ENCODE measurements at places on chromosomes 2 and 18. TPM values are rescaled to one million over a fixed set of nuclear protein-coding genes. Genes with fewer than 3 reads are reported as not detected.

- no peaks in the 10 kb centered on the region for H3K36me3 ChIP-seq
- no peak for DNase-seq
- H3K4me3 ChIP-seq = no peak overlapping the region
- H3K27ac ChIP-seq = no peak overlapping the region
Observed at GRCh38 chr2:98177986-98178385, 91.0 kb downstream of the VWA3B start.

- no peak overlapping the region for H3K4me3 ChIP-seq
- no peak for DNase-seq
- no peaks in the 10 kb centered on the region for H3K4me1 ChIP-seq
- no peaks in the 10 kb centered on the region for H3K36me3 ChIP-seq
Observed at GRCh38 chr2:222049946-222050345, 248.9 kb downstream of the PAX3 start.

The CARF gene
- 3.9 TPM for total RNA-seq

The CCDC102B gene
- 3.8 TPM for total RNA-seq

DNA sequence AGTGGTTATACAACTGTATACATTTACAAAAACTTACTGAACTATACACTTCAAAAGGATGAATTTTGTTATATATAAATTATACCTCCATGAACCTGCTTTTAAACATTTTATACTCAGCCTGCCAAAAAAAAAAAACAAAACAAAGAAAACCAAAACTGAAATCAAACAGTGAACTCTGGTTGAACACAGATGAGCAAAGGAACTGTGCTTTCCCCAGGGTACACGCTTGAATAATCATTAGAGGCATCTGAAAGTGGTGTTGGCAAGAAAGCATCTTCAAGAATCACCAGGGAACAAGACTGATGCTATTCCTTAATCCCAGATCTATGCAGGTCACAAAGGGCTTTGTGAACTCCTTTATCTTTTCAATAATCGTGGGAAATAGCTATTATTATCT is 77.0 kb upstream of the LYPD1 start:
- H3K4me1 ChIP-seq = no peaks in the 10 kb centered on the region
- H3K4me3 ChIP-seq = no peak overlapping the region

The CAPN13 gene
- total RNA-seq = 5.8 TPM

DNA sequence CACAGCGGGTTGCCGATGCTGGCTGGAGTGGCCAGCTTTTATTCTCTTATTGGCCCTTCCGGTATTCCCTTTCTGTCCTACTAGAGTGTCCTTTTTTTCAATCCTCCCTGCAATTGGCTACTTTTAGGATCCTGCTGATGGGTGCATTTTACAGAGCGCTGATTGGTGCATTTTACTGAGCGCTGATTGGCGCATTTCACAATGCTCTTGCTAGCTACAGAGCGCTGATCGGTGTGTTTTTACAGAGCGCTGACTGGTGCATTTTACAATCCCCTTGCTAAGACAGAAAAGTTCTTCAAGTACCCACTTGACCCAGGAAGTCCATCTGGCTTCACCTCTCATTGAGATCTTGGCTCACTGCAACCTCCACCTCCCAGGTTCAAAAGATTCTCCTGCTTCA is 44.4 kb upstream of the SPRED2 start:
- H3K27ac ChIP-seq = no peak overlapping the region
- H3K4me1 ChIP-seq = no peaks in the 10 kb centered on the region
- no peak overlapping the region for H3K4me3 ChIP-seq
- H3K27me3 ChIP-seq = no peaks in the 10 kb centered on the region
- no peaks in the 10 kb centered on the region for H3K36me3 ChIP-seq

GRCh38 chr2:147049957-147050356 is 794.9 kb upstream of the ACVR2A start:
- H3K4me3 ChIP-seq = no peak overlapping the region
- H3K27ac ChIP-seq = peak overlapping the region; percentile 21
- H3K27me3 ChIP-seq = no peaks in the 10 kb centered on the region
- no peaks in the 10 kb centered on the region for H3K36me3 ChIP-seq

The EGR4 gene
- total RNA-seq = not detected

The SP5 gene
- total RNA-seq = 2.3 TPM

GRCh38 chr2:124911560-124911959 is 886.5 kb downstream of the CNTNAP5 start:
- no peaks in the 10 kb centered on the region for H3K27me3 ChIP-seq
- H3K27ac ChIP-seq = no peak overlapping the region
- no peaks in the 10 kb centered on the region for H3K4me1 ChIP-seq
- H3K36me3 ChIP-seq = no peaks in the 10 kb centered on the region
- no peak overlapping the region for H3K4me3 ChIP-seq

The FTCDNL1 gene
- total RNA-seq = 1.3 TPM

The SP140 gene
- 2.3 TPM for total RNA-seq

DNA sequence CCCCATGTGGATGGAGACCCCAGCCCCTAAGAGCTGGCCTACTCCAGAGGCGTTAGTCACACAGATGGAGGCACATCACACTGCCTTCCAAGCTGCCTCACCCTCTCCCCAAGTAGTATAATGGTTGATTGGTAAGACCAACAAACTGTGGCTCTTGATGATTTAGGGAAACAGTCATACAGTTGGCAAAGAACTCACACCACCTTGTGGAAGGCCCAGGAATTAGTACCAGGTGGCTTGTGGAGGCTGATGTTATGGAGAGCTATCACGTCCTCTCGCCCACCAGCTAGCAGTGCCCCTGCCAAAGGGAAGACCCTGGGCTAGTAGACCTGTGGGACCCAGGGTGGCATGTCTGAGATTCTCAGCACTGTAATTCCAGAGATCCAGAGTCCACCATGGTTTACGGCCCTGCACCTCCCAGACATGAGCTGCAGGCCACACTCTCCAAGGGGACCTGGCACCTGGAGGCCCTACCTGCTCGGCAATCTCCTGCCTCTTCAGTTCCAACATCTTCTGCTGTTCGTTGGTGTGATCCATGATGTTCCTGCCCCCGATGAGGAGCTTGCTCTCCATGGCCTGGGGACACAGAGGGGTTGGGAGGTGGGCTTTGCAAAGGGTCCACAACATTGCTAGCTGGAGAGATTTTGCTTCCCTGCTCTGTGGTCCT is 26.3 kb downstream of the KIF3C start:
- no peak overlapping the region for H3K27ac ChIP-seq
- H3K4me1 ChIP-seq = no peaks in the 10 kb centered on the region
- peaks cover 5% of the 10 kb centered on the region for H3K36me3 ChIP-seq
- no peak overlapping the region for H3K4me3 ChIP-seq
- H3K27me3 ChIP-seq = no peaks in the 10 kb centered on the region

DNA sequence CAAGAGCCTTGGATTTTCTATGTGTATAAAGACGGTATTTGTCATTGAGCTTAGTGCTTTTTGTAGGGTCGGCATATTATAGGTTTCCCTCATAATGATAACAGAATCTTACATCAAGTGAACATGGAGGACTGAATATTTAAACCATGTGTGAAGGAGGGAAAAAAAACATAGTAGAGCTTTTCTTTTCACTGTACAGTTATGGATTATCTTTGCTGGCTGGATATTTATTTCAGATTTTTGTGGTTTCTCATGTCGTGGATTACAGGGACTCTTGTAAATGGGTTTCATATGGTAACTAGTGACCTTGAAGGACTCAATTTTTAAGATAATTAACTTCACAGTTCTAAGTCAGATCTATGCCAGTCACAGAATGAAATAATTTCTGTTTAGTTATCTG is 330.2 kb upstream of the NRP2 start:
- H3K27me3 ChIP-seq = no peaks in the 10 kb centered on the region
- H3K4me1 ChIP-seq = no peaks in the 10 kb centered on the region
- DNase-seq = no peak
- no peak overlapping the region for H3K27ac ChIP-seq

GRCh38 chr2:239894276-239894675 is 130.9 kb downstream of the NDUFA10 start:
- no peak overlapping the region for H3K27ac ChIP-seq
- H3K36me3 ChIP-seq = no peaks in the 10 kb centered on the region
- peaks cover 47% of the 10 kb centered on the region for H3K27me3 ChIP-seq
- H3K4me1 ChIP-seq = no peaks in the 10 kb centered on the region

The UGT1A1 gene
- total RNA-seq = 2.9 TPM

The C2orf15 gene
- 0.49 TPM for total RNA-seq

DNA sequence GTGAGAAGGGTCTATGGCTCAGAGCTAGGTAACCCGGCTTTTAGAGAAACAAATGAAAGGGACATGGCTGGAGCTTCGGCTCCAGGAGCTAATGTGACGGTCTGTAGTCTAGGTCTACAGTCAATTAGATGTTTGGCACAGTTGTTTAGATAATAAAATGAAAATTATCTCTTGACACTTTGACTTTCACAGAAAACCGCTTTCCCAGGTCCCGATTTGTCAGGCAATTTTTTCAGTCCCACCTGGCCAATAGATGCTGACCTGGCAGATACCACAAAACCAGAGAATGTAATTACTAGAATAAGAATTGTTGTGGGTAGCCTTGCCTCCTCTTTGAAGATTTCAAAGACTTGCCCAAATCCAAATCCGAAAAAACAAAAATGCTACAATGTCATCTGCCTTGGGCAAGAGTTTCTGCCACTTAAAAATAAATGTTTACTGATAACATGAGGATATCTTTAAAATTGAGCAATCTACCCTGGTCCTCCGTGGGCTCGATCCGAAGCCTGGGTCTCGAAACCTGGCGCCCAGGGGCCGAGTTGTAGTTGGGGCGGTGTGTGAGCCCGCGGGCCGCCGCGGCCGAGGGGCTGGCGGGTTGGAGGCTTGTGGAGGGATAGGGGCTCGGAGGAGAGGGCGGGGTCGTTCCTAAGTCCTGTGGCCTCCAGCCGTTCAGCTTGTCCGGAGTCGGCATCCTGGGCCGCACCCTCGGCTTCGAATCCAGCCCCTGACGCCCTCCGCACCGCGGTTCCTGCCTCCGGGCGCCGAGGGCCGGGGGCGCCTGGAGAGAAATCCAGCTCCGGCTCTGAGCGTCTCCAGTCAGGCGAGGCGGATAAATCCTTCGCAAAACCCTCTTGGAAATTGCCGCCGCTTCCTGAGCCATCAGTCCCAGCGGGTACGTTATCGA is 2.3 kb downstream of the EMX1 start:
- no peak overlapping the region for H3K27ac ChIP-seq
- peaks cover 87% of the 10 kb centered on the region for H3K27me3 ChIP-seq
- no peak overlapping the region for H3K4me3 ChIP-seq
- no peaks in the 10 kb centered on the region for H3K36me3 ChIP-seq

- peaks cover 5% of the 10 kb centered on the region for H3K27me3 ChIP-seq
- DNase-seq = no peak
- H3K4me3 ChIP-seq = no peak overlapping the region
- no peak overlapping the region for H3K27ac ChIP-seq
- H3K4me1 ChIP-seq = peaks cover 40% of the 10 kb centered on the region
- no peaks in the 10 kb centered on the region for H3K36me3 ChIP-seq
Observed at GRCh38 chr2:129717560-129718130, 261.8 kb upstream of the RAB6C start.

The DYNAP gene
- 38.5 TPM for total RNA-seq

DNA sequence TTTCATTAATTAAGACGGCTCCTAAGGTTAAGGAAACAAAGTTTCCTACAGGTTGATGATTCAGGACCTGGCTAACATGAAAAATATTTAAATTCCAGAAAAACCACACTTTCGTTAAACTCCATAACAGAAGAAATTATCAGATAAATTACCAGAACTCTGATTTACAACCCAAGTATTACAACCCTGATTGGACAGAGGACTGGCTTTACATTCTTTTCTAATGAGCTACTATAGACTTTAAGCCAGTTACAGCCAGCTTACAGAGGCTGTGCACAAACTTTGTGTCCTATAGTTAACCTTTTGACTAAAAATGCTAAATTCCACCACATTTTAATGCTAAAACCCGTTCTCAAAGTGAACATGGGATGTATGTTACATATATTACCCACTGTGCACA is 458.6 kb downstream of the KCNJ3 start:
- no peak for DNase-seq
- no peaks in the 10 kb centered on the region for H3K27me3 ChIP-seq
- no peaks in the 10 kb centered on the region for H3K36me3 ChIP-seq

DNA sequence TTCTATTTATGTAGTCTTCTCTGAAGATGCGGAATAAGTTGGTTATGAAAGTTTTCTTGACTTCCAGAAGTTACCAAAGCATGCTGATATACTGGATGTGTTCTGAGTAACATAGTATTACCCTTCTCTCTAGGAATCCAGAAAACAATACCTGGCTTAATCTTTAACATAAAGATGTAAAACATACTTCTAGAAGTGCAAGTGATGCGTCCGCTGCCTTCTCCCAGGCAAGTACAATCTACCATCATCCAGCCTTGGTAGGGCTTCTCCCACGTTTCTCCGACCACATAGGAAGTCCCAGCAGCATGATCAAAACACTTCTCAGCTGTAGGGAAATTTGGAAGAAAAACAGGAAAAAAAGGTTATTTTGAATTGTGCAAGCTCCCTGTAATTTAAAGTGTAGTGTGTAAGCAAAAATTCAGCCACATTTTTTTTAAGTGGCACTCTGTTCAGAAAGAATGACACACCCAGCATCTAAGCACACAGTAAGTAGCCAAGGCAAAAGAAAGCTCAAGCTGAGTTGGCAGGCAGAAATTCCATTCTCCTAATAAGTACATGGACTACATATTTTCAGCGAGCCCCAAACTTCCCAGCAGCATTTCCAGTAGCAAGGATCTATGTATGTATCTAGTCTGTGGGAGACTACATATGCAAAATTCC is 5.2 kb downstream of the FN1 start:
- no peaks in the 10 kb centered on the region for H3K27me3 ChIP-seq
- no peak for DNase-seq
- peaks cover 4% of the 10 kb centered on the region for H3K4me1 ChIP-seq
- no peak overlapping the region for H3K4me3 ChIP-seq
- H3K27ac ChIP-seq = peak overlapping the region; percentile 52

The TUBA3E gene
- not detected for total RNA-seq

The LYG1 gene
- not detected for total RNA-seq

DNA sequence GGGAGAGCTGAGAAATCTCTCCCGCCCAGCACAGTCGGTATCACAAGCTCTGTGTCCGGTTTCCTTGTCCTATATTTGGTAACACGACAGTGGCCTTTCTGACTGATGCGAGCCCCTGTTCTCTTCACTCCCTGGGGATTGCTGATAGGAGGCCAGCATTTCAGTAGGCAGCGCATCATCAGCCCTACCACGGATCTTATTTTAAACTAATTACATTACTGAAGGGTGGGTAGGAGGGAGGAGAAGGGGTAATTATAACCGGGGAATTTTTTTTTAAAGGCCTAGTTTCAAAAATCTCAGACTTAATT is 125.6 kb upstream of the LGALSL start:
- no peaks in the 10 kb centered on the region for H3K36me3 ChIP-seq
- H3K27me3 ChIP-seq = no peaks in the 10 kb centered on the region
- H3K4me1 ChIP-seq = peaks cover 70% of the 10 kb centered on the region
- peak overlapping the region; percentile 38 for H3K27ac ChIP-seq
- DNase-seq = no peak
- no peak overlapping the region for H3K4me3 ChIP-seq

Measured in esophagus squamous epithelium (tissue), 5 donors.